ENCODE measurements at places on chromosomes 7 and 10.

- DNase-seq, result no peak
Observed at GRCh38 chr7:96778263-96778662, 68.6 kb upstream of the SEM1 start.

DNA sequence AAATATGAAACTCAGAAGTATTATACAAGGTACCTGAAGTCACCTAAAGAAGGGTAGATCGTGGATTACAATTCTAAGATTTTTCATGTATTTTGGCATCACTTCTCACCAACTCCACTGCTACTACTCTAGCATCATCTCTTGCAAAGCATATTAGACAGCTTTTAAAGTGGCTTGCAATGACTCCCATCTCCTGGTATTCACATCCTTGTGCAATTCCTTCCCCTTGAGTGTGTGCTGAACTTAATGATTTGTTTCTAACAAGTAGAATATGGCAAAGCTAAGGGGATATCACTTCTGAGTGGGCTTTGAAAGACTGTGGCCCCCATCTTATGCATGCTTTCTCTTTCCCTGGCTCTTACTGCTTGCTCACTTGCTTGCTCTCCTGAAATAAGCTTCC, 280.2 kb downstream of the SNX13 start:
- no peak for DNase-seq

GRCh38 chr7:96238474-96238873, 83.4 kb downstream of the SLC25A13 start:
- DNase-seq, result no peak

GRCh38 chr7:29649876-29650275, 86.2 kb downstream of the PRR15 start:
- DNase-seq, result no peak

- DNase-seq, result no peak
Observed at GRCh38 chr10:119243967-119244366, 36.6 kb downstream of the GRK5 start.

- no peak for DNase-seq
Observed at GRCh38 chr7:2541291-2542010, 13.9 kb downstream of the BRAT1 start.

DNA sequence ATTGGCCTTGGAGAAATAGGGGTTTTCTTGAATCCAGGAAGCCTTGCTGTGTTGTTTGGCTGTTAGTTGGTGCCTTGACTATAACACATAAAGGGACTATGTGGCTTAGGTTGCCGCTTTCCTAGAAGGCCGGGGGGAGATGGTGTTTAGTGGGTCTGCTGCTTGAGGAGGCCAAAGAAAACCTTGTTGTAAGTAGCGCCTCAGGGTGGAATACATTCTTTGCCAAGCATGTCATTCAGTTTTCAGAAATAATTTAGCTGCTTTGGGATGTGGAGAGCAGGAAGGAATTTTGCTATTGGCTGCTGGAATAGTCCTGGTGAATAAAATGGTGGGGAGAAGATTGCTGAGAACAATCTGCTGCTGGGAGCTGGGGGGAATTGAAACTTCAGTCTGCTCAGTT, 132.9 kb upstream of the WNT16 start:
- DNase-seq, result no peak

DNA sequence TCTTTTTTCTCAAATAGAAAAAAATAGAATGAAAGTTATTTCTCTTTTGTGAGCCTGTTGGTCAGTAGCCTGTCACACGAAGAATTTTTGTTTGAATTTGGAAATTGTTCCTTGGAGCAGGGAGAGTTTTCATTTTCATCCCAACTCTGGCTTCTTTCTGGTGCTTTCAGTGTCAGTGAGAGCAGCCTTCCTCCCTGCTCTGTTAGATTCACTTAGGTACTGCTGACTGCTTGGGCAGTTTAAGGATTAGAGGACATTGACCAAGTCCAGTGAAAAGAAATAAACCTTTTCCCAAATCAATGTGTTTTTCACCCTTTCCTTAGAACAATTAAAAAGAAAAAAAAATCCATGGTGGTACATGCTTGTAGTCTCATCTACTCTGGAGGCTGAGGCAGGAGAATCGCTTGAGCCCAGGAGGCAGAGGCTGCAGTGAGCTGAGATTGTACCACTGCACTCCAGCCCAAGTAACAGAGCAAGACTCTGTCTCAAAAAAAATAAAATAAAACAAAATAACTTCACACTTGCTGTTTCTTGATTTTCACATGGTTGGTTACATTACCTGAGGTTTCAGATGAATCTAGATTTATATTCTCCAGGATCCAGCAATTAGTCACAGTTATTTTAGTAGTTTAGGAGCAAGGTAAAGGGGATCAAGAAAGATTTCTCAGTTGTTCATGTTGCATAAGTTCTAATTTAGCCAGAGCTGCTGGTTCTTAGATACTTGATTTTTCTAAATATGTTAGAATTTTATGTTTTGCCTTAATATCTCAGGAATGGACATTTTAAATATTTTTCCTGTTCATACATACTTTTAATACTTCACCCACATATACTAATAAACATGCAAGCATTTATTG, 63.1 kb downstream of the ZNRF2 start:
- no peak for DNase-seq

DNA sequence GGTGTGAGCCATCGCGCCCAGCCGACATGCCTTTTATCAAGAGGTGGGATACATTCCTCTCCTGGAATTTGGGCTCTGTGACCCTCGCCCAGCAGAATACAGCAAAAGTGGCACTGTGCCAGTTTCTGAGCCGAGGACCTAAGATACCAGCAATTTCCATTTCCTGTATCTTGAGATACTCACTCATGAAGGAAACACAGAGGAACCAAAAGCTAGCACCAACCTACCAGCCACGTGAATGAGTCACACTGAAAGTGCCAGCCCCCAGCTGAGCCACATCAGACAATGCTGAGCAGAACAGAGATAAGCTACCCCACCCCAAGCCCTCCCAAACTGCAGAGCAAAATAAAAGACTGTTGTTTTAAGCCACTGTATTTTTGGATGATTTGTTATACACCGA, 56.3 kb downstream of the CACUL1 start:
- DNase-seq, result peak; percentile 91

DNA sequence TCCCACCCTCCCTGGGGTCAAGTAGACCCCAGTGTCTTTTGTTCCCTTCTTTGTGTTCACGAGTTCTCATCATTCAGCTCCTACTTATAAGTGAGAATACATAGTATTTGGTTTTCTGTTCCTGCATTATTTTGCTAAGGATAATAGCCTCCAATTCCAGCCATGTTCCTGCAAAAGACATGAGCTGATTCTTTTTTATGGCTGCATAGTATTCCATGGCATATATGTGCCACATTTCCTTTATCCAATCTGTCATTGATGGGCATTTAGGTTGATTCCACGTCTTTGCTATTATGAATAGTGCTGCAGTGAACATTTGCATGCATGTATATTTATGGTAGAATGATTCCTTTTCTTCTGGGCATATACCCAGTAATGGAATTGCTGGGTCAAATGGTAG, 28.3 kb upstream of the CAMK2B start:
- no peak for DNase-seq

- no peak for DNase-seq
Observed at GRCh38 chr10:31883397-31883796, 45.2 kb downstream of the ARHGAP12 start.

DNA sequence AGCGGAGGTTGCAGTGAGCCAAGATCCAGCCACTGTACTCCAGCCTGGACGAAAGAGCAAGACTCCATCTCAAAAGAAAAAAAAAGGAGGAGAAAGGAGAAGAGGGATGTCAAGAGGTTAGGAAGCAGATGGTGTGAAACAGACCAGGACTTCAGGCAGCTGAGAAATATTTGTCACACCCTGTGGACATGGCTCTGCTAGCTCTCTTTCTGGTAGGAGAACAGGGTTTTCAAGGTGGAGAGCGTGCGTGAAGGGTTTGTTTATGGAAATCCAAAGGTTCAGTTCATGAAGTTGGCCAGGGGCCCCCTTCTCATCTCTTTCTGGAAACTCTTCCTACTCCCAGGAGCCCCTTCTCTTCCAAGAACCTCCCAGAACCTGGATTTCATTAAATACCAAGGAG, 110.8 kb upstream of the GALNT17 start:
- no peak for DNase-seq

GRCh38 chr7:37035631-37036030, 311.3 kb upstream of the AOAH start:
- no peak for DNase-seq

GRCh38 chr7:77258014-77258413, 58.4 kb upstream of the FGL2 start:
- no peak for DNase-seq

DNA sequence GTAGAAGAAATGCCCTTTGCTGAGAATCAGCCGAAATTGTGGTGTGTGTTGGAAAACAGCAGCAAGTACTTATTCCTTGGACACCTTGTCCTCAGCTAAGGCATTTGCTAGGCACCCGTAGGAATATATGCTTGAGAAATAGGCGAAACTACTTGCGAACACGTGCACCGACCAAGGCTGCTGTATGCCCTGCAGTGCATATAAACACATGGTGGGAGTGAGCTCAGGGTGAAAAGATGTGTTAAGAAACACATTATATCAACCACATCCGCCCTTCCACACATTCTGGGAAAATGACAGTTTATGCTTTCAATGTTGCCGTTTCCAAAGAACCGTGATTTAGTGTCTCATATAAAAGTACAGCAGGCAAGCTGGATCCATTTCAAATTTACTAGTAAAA, 199.2 kb downstream of the JCAD start:
- DNase-seq, result no peak

GRCh38 chr7:78587443-78588044, 789.0 kb downstream of the PHTF2 start:
- DNase-seq, result no peak

- DNase-seq, result no peak
Observed at GRCh38 chr7:117424090-117424829, 3.0 kb downstream of the ASZ1 start.

GRCh38 chr7:82778021-82778420, 334.4 kb upstream of the CACNA2D1 start:
- no peak for DNase-seq

DNA sequence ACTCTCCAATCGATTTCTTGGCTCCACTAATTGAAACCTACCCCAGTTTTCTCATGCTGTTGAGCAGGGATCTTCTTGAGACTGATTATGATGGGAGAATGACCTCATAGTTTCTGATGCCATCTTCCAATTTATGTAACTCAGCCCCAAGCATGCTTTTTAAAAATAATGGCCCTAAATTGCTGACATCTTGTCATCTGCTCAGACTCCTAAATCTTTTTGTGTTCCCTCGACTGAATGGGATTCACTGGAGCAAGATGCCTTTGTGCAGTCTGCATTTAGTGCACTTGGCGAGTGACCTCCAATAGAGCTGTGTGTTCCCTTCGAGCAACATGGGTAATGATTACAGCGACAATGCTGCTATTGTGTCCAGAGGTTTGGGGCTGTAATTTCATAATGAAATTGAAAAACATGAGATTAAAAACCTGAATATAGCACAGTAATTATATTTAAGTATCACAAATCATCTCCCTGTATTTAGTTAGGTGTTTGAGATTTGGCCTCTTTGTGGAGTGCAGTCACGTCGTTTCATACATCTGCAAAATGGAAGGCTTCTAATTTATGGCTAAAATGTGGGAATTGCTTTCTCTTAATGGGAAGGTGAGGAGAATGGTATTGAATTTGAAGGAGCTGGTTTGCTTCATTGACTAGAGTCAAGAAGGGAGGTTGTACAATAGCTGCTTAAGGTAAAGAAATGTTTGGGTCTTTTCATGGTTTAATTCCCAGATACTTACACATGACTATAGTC, 192.9 kb downstream of the AUTS2 start:
- DNase-seq, result no peak

DNA sequence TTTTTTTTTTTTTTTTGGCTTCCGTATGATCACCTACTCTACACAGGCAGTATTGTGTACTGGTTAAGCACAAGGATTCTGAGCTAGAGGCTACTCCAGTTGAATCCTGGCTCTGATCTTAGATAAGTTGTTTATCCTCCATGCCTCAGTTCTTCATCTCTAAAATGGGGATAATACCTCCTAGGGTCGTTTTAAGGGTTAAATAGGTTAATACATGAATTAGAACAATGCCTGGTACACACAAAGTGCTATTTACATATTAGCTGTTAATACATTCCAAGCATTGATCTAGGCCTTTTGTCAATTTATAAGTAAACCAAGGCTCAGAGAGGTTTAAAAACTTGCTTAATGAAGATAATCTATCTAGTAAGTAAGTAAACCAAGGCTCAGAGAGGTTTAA, 59.0 kb downstream of the ST7 start:
- DNase-seq, result no peak

- DNase-seq, result peak; percentile 40
Observed at GRCh38 chr7:32539919-32540531, 44.7 kb downstream of the AVL9 start.

DNA sequence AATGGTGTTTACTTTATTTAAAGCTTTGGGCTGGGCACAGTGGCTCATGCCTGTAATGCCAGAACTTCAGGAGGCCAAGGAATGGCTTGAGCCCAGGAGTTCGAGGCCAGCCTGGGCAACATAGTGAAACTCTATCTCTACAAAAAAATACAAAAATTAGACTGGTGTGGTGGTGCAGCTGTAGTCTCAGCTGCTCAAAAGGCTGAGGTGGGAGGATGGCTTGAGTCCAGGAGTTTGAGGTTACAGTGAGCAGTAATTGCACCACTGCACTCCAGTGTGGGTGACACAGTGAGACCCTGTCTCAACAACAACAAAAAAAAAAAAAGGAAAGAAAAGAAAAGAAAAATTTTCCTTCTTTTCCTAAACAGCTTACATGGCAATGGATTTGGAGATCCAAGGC, 22.0 kb downstream of the SLC16A9 start:
- no peak for DNase-seq

DNA sequence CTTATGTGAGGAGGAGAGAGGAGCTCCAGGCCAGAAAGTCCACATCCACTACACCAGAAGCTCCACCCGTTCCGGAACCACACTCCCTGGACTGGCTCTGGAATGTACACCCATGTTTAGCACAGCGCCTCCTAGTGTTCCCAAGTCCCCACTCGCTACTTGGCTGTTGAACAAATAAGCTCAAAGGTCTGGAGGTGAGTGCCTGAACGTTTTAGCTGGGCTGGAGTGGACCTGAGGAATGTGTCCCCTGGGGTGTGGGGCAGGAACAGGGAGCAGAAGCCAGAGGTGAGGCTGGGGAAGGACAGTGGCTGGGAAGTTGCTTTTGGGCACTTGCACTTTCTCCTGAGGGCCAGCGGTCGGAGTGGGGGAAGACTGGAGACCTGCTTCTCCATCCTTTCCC, 164.1 kb upstream of the CDCA7L start:
- peak; percentile 59 for DNase-seq

DNA sequence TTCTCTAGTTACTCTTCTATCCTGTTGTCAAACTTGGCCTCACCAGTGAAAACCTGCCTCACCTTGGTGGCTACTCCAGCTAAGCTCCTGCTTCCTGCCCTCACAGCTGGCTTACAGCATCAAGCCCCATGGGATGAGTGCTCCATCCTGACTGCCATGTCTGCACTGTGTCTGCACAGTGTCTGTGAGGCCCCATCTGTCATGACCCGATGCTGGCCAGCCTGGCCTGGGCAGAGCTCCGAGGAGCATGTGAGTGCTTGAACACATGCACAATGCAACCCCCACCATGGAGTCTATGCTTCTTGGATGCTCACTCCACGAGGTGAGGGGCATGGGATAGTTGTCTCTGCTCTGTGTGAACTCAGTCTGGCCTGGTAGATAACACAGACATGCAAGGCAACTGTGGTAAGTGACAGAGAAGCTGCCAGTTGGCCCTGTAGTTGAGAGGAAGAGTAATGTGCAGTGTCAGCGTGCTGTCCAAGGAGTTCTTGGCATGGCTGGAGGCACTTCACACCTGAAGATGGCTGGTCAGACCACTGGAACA, 207.1 kb upstream of the ZNF32 start:
- no peak for DNase-seq

All from erythroblast (primary cell).